ENCODE measurements at places on chromosomes 2 and 18. TPM values are rescaled to one million over a fixed set of nuclear protein-coding genes. Genes with fewer than 3 reads are reported as not detected.

DNA sequence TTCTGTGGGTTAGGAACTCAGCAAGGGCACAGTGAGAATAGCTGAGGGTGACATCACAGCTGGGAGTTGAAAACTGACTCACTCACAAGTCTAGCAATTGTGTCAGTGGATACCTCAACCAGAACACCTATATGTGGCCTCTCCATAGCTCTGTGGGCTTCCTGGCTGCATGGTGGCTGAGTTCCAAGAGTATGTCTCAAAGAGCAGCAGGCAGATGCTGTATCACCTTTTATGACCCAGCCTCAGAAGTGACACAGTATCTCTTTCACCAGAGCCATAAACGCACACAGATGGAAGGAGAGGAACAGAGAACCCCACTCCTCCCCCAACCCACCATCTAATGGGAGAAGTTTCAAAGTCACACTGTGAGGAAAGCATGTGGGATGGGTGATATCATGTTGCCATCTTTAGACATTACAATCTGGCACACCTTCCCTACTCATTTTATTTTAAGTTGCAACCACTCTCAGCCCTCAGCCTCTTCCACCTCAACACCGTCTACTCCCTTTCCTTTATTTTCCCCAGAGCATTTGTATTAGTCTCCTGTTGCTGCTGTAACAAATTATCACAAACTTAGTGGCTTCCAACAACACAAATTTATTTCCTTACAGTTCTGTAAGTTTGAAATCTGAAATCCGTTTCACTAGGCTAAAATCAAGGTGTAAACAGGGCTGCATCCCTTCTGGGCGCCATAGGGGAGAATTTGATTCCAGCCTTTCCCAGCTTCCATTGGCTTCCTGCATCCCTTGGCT is 134.6 kb upstream of the SPATS2L start:
- no peak for DNase-seq

DNA sequence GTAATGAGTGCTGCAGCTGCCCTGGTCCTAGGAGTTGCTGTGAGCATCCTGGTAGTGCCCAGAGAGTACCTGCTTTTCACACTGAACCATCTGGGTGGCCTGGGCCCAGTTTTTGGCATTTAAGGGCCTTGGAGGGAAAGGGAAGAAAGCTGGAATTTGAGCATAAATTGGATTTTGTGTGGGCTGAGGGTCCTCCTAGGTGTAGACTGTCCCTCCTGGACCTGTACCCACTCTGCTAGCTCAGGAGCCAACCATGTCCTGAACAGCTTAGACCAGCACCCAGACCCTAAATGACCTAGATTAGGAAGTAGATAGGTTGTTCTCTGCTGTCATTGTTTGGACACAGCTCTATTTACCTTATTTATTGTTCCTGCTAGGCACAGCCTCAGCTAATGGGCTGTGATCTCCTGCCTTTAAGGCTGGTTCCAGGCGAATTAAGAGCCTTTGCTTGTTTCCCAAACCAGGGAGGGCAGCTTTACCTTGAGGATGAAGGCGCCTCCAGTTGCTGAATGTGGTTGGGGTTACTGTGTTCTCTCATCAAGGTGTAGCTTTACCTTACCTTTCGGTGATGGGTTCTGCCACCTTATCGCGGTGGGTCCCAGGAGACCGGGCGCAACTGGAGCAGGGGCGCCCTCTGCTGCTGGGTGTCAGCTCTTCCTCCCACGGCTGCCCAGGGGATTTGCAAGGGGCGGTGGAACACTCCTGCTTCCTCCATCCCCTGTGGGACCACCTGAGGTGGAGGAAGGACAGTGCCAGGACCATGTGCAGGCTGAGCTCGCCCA is 34.4 kb downstream of the ITGA6 start:
- DNase-seq = peak; percentile 53

DNA sequence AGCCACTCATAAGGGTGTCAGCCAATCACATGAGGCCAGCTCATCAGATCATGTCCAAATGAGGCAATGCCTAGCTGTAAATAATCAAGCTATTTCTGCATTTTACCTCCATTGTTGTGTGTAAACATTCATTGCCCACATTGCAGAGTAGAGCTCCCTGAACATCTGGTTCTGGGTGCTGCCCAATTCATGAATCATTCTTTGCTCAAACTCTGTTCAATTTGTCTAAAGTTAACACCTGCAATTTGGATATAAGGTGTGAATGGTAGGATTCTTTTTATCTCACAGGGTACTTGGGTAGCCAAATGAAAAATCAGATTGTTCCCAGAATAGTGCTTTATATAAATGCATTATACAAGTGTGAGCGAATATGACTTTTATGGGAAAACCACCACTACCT is 345.5 kb upstream of the NT5C1B start:
- DNase-seq = no peak

CRIM1 gene
- polyA plus RNA-seq = 40.8 TPM

DNA sequence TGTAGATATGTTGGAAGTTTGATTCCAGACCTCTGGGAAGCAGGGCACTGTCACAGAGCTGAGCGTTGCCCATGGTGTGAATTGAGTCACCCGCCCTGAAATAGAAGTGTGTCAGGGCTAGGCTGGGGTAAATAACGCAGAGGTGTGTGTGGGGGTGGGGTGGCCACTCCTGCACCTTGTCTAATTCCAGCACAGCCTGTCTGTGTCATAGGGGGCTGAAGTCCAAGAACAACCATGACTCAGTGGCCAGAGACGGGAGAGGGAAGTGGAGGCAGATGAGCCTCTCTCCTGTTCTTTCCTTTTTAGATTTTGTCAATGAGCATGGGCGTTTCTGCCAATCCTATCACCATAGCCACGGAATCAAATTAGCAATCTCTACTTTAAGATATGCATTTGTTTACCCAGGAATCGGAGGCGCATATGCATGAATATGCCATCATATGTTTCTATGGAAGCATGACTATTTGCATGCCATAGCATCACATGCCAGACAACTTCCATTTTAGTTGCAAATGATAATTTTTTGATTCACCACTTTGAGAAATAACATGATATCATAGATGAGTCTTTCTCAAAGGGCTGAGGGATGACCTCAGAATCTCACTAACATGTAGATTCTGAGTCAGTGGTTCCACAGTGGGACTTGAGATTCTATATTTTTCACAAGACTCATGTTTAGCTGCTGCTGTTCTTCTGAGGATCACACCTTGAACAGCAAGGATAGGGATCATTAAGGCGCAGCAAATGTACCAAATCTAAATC is 852.9 kb downstream of the DCDC2C start:
- DNase-seq = no peak

TMEM131 gene
- 14.7 TPM for polyA plus RNA-seq

TYW5 gene
- polyA plus RNA-seq = 3.3 TPM

GRCh38 chr2:19358242-19359020 is at the start of gene OSR1:
Gene OSR1 (minus strand): TSS chr2:19358623. CDS start chr2:19353805, 4,818 bp downstream.
- peak; percentile 96 for DNase-seq

CARF gene
- 1.8 TPM for polyA plus RNA-seq

DNA sequence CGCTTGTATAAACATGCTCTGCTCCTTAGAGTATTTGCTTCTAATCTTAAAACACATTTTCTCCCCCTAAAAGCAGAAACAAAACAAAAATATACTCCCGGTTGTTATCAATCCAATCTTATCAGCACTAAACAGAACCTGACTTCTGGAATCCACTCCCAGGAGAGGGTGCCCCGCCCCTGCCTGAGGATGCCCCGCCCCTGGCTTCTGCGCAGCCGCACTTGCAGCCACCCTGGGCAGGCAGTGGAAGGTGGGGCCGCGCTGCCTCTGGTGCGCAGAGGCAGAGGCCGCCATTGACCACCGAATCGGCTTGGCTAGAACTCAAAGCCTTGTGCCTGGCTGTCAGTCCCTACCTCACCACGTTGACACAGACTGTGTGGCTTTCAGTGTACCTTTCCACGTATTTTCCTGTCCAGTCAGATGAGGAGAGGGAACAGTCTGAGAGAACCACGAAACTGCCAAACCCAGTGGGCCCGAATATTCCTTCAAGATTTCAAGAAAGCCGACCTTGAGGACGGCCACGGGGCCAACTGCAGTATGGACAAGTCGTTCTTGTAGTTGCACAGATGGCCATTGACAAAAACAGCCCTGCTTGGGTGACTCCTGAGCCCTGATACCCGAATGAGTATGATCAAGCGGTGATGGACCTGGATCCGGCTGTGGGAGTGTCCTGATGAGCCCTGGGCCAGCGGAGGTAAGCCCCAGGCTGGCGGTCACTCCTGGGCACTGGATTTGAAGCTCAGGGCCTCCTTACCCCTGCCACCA is 46.2 kb upstream of the ARHGAP28 start:
- no peak for DNase-seq

DNA sequence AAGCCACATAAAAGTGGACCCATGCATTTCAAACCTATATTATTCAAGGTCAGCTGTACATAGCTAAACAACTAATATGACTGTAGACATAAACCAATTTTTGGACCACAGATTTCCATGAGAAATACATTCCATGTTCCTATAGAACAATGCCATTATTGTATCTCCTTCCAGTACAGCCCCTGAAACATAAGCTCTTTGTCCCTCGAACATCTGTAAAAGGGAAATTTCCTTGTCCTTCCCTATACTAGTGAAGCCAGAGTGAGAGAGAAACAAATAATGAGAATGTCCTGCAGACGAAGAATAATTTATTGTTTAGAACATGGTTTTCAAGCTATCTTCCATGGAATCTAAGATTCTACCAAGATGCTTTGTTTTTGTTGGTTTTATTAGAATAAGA is 75.3 kb downstream of the GORASP2 start:
- no peak for DNase-seq

- DNase-seq = peak; percentile 70
These were observed 25.6 kb upstream of the MYCN start for GRCh38 chr2:15914596-15915385.

GRCh38 chr2:223058952-223059716 is 7.1 kb downstream of the KCNE4 start:
- DNase-seq = peak; percentile 53

DNA sequence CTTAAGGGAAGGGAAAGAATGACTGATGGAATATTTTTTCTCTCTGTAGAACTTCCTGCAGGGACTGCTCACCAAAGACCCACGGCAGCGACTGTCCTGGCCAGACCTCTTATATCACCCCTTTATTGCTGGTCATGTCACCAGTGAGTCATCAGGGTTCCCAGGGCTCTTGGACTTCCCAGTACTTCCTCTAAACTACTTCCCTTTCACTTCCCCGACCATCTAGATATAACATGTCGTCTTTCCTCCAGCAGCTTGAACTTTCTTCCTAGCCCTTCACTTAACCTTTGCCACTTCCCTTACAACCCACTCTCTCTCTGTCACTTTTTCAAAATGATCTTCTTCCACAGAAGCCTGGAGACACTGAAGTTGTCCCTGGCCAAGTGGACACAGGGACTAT is 7.2 kb downstream of the STK36 start:
- no peak for DNase-seq

DNA sequence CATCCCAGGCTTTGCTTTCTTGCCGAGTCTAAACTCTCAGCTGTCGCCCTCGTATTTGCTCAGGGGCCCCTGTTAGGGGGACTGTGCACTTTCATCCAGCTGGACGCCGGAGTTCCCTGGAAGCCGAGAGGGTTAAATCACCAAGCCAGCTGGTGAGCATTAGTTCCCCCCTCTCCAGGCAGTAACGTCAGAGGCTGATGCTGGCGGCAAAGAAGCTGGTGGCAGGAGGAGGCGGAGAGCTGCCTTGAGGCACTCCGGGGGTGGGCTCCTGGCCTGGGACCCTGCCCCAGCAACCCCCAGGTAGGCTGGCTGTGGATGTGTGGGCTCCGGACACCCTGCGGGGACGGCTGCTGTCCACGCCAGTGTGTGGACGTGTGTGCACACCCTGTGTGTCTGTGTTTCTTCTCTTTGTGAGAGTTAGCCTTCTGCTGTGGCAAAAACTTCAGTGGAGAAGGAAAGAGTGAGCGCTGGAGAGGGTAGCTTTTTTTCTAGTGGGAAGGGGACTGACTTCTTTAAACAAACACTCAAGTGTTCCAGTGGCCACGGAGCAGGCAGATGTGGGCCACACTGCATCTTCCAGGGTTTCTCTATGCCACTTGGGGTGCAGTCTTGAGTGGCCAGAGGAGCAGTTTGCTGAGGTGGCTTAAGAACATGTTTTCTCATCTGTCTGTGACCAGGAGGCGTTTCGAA is 84.7 kb downstream of the GLI2 start:
- DNase-seq = peak; percentile 96

- DNase-seq = no peak
These were observed 110.0 kb downstream of the MYCN start for GRCh38 chr2:16050261-16050907.

GRCh38 chr2:136116151-136116812 is 1.7 kb downstream of the CXCR4 start:
- peak; percentile 58 for DNase-seq
